Posterior cingulate gyrus (tissue), 11 donors: ENCODE measurements at places on chromosomes 13 and 19.

- DNase-seq: no peak
These were observed 231.4 kb downstream of the UQCRFS1 start for GRCh38 chr19:28981518-28981917.

- DNase-seq: no peak
These were observed 701.1 kb downstream of the PCDH9 start for GRCh38 chr13:66528944-66529576.

- DNase-seq: no peak
These were observed 756.7 kb downstream of the UQCRFS1 start for GRCh38 chr19:28456252-28456651.

DNA sequence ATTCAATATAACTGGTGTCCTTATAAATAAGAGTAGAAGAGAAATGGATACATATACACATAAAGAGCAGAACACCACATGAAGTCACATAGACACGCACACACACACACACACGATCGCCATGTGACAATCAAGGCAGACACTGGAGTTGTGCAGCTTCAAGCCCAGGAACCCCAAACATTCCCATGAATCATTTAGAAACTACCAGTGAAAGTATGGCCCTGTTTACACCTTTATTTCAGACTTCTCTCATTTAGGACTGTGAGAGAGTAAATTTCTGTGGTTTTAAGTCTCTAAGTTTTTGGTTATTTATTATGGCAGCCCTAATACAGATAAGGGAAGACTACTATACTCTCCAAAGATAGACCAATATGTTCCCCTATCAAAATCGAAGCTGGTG lies 20.4 kb upstream of the TNFSF13B start:
- DNase-seq: no peak

- no peak for DNase-seq
These were observed 9.3 kb upstream of the HIF3A start for GRCh38 chr19:46287585-46287984.
